ENCODE measurements at places on chromosomes 2 and 18.

- DNase-seq: no peak
Observed at GRCh38 chr2:15074319-15074718, 441.8 kb downstream of the LRATD1 start.

DNA sequence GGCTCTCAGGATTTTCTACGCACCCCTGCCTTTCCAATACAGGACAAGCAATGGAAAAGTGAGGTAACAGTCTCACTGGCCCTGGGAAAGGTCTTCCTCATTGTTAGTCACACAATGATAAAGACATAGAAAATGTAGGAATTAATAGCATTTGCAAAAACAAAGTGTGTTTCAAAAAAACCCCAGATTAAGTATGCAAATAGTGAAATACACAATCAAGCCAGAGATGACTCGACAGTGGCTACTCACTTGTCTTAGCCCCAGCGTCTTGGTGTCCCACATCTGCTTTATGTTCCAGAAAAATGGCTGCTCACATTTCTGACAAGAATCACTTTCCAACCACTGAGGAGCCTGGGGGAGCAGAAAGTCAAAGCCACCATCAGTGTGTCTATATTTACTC lies 47.0 kb upstream of the AP1S3 start:
- no peak for DNase-seq

- DNase-seq: peak; percentile 19
Observed at GRCh38 chr2:26344581-26345282, 1.2 kb upstream of the SELENOI start.

GRCh38 chr2:67702937-67703336 lies 305.8 kb downstream of the ETAA1 start:
- DNase-seq: no peak

- DNase-seq: peak; percentile 67
Observed at GRCh38 chr2:218567797-218568189, 358 bp downstream of the USP37 start.

GRCh38 chr18:79944746-79945117 lies 6.7 kb downstream of the SLC66A2 start:
- DNase-seq: no peak

DNA sequence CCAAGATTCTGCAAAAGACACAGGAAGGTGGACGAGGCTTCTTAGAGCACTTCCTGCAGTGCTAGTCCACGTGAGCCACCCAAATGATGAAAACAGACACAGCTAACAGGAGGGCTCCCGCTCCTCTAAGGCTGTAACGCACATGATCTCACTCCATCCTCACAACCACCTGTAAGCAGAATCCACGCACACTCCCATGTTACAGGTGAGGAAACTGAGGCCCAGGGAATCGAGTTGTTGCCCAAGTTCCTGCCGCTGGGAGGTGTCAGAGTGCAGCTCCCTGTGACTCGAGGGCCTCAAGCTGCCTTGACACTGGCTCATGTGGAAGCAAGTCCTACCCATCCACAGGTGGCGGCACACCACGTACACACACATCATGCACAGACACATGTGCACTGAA lies 4.4 kb downstream of the DNMT3A start:
- DNase-seq: no peak

DNA sequence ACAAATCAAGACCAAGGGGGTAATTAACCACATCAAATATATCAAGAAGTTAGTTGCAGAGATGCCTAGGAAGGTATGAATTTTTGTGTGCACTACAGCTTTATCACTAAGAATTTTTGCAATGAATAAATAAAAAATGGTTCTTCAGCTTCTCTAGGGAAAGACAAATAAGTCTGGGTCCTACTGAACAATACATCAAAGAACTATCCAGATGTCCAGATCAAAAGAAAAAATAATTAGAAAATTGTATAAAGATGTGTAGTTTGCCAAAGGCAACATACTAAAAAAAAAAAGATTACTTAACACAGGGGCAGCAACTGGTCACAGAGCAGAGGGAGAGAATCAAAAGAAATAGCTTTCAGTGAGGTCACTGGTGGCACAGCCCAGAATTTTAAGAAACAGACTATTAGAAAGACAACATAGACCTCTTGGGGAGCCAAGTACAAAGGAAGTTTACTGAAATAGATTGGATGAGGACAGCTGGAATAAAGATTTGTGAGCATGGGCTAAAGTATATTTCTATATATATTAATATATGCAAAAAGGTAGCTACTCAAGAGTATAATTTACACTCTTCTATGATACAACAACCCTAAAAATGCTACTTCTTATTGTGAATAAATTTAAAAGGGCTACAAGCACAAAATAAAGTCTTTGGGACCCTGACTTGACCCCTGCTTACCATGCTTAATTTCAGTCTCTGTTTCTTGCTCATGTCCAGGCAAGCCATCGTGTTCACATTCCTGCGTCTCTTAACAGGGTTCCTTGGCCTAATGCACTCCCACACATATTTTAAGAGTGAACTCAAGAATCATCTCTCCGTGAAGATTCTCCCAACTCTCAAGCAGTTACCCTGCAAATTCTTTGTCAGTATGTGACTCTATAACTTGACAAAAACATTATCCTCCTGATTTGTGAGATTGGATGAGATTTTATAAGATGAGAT lies 99.0 kb upstream of the GRB14 start:
- no peak for DNase-seq

DNA sequence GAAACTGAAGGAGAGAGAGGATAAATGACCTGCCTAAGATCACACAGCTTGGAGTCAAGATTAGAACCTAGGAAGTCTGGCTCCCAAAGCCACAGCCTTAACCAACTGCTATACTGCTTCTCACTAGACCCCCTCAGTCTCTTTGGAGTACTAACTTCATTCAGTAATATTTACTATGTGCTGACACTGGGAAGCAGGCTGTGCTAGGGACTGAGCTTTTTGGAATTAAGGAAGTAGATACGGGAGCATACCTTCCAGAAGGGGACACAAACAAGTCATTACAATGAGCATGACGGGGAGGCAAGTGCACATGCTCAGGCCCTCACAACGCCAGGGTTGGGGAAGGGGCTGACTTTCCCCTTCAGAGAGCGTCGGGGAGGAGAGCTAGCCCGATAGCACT lies 97.7 kb downstream of the INO80D start:
- no peak for DNase-seq

DNA sequence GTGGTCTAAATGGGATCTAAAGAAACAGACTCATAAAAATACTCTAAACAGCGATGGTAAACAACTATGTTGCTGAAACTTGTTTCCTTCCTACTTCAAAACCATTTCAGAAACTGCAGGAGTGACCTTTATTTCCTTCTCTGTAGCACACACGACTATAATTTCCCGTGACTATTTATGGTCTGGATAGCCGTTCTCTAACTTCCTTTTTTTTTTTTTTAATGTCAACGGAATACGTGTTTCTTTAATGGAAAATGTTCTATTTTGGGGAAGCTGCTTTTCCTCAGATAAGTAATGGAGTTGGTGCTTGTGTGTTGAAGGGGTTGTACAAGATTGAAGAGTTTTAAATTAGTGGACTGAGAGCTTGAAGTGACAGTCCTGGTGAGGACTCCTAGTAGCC lies 224.1 kb downstream of the PHLPP1 start:
- DNase-seq: no peak

DNA sequence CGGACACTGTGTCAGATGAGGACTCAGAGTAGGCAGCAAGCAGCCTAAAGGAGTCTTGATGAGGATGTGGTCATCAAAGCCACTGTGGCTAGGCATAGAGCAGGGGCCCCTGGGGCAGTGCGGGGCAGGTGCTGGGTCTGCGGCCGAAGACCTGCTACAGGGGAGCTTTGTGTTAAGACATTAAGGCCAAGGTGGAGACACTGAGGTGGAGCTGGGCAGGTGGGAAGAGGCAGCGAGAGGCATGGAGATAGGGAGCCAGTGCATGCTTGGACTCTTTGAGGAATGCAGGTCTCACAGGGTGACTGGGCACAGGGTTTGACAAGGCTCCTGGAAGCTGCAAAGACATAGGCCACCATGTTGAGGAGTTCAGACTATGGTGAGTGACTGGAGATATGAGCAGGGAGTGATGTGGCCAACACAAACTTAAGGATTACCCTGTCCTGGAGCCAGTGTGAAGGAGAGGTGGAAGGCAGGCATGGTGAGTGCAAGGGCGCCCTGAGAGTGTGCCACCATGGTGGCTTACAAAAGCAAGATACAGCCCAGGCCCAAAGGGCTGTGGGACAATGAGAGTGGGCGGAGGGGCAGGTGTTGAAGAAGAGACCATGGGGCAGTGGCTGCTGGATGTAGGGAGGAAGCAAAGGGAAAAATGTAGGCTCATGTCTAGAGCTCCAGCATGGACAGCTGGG lies 450.9 kb upstream of the HS6ST1 start:
- no peak for DNase-seq

- no peak for DNase-seq
Observed at GRCh38 chr2:141348481-141348880, 782.3 kb downstream of the LRP1B start.

GRCh38 chr2:1685957-1686783 lies 58.1 kb downstream of the PXDN start:
- no peak for DNase-seq

DNA sequence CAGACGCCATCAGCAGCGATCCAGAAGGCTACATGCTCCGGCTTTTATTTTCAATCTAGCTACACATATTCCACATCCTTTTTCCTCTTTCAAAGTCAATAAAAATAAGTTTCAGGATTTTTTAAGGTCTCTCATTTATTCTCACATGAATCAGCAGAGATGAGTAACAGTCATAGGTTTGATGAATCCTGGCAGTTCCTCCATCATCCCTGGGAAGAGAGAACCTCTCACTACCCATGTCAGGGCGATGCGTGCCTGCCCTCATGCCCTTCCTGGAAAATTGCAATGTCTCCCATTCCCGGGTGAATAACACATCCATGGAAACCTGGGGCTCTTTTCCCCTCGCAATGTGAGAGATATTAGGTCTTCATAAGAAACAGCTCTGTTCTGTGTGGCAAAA lies 301.1 kb upstream of the SMIM21 start:
- no peak for DNase-seq
